Nephron progenitor cell (in vitro differentiated cells): ENCODE measurements at places on chromosomes 3 and 15.

- H3K27ac ChIP-seq, result no peak overlapping the region
- H3K27me3 ChIP-seq, result peaks cover 4% of the 10 kb centered on the region
- H3K4me1 ChIP-seq, result no peaks in the 10 kb centered on the region
- no peak overlapping the region for H3K4me3 ChIP-seq
- H3K36me3 ChIP-seq, result no peaks in the 10 kb centered on the region
- DNase-seq, result no peak
Measured at GRCh38 chr3:197940745-197941384, 9.1 kb upstream of the RPL35A start.

GRCh38 chr3:132622148-132622547 is 25.1 kb downstream of the ACKR4 start:
- H3K4me3 ChIP-seq, result no peak overlapping the region
- no peaks in the 10 kb centered on the region for H3K4me1 ChIP-seq
- H3K36me3 ChIP-seq, result peaks cover 42% of the 10 kb centered on the region
- DNase-seq, result no peak
- H3K27ac ChIP-seq, result no peak overlapping the region
- H3K27me3 ChIP-seq, result no peaks in the 10 kb centered on the region

DNA sequence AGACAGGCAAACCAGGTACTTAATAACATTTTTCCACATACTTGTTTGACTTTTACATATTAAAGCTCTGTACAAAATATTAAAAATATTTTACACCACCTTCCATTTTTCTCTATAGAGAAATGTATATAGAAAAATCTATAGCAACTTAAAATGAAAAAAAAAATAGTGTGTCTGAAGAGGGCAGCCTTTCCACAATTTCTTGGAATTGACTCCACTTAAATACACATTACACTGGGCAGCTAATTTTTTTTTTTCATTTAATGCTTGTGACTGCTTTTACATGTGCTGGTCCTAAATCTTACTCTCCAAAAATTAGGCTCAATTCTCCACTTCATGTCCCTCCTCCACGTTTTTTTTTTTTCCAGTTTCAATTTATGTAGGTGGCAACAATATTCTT is 427.0 kb upstream of the RBMS3 start:
- no peaks in the 10 kb centered on the region for H3K36me3 ChIP-seq
- peaks cover 7% of the 10 kb centered on the region for H3K27me3 ChIP-seq

DNA sequence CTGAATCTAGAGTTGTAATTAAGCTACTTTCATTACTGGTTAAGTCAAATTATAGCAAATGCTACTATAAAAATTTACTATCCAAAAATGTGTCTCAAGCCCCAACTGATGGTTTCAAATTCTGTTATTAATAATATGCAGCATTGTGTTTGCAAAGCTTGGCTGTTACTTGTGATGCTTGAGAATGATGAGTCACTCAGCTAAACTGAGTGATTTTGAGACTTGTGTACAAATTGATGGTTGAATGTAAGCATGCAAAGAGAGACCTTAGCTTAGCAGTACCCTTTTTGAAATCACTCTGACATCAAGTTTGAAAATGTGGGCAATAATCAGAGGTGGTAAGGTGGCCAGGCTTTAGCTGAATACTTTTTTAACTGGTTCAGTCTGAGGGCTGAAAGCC is 27.6 kb downstream of the OPA1 start:
- H3K4me1 ChIP-seq, result no peaks in the 10 kb centered on the region
- H3K27ac ChIP-seq, result no peak overlapping the region
- H3K27me3 ChIP-seq, result no peaks in the 10 kb centered on the region
- no peak overlapping the region for H3K4me3 ChIP-seq

- no peak overlapping the region for H3K4me3 ChIP-seq
- H3K27ac ChIP-seq, result no peak overlapping the region
Measured at GRCh38 chr15:70084461-70084860, 13.3 kb downstream of the TLE3 start.
